Activated T-helper 1 cell treated with anti-CD3 and anti-CD28 coated beads, Interleukin-2, amount 50 U/mL, for 16 hours (primary cell): ENCODE measurements at places on chromosomes 6 and 20.

GRCh38 chr6:69622924-69623323 lies 173.9 kb downstream of the LMBRD1 start:
- DNase-seq: no peak

DNA sequence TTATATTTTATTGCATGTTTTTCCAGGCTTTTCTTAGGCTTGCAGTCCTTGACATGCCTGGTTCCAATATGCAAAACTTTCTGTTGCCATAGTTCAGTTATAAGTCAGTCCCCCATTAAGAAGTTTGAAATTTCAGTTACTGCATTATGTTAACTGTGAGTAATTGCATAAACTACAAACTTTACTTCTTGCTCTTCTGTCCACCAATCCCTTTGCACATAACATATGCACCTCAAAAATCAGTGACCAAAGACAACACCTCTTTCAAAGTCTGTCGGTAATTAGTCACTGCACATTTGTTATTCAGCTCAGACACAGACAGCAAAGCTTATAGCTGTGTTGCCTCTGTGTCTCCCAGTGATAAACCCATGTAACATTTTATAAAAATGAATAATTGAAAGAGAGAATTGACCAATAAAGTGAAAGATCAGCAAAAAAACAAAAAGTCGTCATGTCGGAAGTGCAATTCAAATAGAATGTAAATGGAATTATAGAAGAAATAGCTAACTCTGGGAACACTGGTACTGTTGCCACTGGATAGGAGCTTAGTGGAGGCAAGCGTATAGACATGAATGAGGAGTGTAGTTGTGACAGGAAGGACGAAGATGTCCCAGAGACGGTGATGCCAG lies 50.3 kb upstream of the BTBD3 start:
- no peak for DNase-seq

GRCh38 chr6:84003131-84003530 lies 30.4 kb upstream of the MRAP2 start:
- no peak for DNase-seq

DNA sequence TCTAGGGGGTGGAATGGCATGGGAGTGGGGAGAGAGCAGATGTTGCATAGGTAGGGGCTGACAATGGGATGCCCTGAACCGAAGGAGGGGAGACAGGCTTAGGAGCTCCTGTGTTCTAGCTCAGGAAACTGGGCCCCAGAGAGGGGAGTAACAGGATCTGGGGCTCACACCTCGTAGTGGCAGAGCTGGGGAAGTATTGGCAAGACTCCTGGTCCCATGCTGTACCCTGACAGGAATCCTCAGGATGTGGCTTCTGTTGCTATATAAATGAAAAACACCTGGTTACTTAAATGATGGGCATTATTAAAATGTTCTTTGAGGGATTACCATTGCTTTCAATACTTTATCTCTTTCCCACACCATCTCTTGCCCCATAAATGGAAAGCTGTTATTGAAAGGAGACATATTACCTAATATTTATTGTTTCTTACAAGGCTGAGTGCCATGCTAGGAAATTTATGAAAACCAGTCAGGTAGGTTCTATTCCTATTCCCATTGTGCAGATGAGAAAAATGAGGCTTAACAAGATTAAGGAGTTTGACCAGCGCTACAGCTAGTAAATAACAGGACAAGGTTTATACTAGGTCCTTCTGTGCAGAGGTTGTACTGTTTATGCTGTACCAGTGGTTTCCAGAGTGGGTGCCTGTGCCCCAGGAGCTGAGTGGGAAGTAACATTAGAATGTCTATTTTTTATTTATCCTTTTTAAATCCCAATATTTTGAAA lies 35.3 kb upstream of the TCP11 start:
- DNase-seq: no peak

DNA sequence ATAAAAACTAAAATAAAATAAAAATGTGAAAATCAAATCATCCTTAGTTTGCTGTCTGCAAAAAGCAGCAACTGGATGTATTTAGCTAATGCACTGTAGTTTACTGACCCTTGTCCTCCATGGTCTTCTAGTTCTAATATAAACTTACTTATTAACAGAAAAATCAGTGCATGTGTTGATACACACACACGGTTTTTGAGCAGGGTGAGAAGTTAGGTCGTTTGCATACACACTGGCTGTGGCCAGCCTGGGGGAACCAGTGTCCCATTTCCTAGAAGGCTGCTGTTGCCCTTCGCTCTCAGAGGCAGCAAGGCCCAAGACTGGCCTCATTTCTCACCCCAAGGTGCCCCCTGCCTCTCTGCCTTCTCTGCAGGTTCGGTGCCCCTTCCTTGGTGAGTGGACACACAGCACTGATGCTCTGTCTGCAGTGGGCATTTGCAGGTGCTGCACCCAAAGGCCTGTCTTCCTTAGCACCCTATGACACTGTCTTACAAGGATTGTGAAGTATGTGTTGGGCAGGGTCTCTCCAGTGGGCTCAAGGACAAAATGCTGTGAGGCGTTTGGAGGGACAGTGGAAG lies 168.5 kb downstream of the SCP2D1 start:
- DNase-seq: no peak

- DNase-seq: no peak
These were observed 83.3 kb upstream of the ID4 start for GRCh38 chr6:19753826-19754225.

- no peak for DNase-seq
These were observed 20.8 kb downstream of the ZC2HC1B start for GRCh38 chr6:143885116-143885515.

GRCh38 chr6:112366695-112367553 lies 19.8 kb downstream of the RFPL4B start:
- DNase-seq: no peak

- DNase-seq: no peak
These were observed 573.5 kb upstream of the JAG1 start for GRCh38 chr20:11247046-11248010.

DNA sequence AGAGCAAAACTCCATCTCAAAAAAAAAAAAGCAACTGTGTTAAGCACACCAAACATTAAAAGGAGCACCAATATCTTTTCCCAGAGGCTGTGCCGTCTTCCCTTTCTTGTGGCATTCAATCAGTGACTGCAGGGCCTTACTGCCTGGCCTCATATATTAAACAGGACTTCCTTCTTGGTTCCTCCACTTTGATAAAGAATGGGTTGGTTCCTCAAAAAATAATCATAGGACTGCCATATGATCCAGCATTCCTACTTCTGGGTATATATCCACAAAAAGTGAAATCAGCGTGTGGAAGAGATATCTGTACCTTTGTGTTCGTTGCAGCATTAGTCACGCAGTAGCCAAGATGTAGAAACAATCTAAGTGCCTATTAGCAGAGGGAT lies 40.3 kb upstream of the GFOD1 start:
- DNase-seq: no peak

DNA sequence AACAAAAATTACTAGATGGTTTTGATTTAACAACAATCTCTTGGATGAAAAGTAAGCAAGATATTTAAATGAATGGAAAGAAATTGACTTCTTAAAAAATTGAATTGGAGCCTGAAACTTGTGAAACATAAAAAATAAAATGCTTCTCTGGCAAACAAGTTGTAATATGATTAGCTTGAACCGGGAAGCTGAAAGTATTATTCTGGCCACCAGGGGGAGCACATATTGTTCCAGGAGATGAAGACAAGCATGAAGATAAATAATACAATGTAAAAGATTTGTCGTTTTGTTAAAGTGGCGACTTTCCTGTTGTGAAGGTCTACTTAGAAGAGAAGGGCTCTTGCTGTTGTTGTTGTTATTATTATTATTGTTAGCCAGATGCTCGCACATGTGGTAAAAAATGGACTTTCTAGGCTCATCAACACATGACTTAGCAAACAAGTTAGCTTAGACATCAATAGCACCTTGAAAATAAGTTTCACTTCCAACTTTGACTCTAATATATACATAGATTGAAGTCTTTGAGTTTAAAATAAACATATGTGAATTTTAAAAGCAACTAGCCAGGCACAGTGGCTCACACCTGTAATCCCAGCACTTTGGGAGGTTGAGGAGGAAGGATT lies 14.2 kb downstream of the PAX1 start:
- no peak for DNase-seq

- no peak for DNase-seq
These were observed 372.2 kb downstream of the CDH26 start for GRCh38 chr20:60330461-60330860.

DNA sequence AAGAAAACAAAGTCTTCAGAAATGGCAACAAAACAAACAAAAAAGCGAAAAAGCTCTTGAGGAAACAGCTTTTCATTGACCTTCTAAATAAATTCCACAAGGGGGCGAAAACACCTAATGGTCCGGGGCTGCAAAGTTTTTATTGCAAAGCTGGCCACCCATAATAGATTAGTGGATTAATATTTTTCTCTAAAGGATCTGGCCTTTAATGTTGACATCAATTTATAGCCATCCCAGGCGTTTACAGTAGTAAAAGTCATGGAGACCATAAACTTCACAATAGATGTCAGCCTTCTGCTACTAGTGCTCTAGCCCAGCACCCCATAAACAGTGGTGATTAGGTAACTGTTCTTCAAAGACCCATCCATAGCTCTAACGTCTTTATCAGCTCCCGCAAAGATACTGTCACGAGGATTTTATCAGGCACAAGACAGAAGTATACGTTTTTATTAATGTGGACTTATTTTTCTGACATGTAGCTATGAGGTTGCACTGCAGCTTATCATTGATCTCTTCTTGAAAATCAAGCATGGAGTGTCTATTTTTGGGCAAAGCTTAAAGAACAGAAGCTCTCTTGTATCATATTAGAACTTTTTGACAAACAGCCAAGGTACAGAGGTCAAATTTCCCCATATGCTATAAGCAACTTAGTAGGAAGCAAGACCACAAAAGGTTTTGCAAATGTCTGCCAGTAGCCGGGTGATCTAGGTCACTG lies 4.7 kb downstream of the CITED2 start:
- DNase-seq: no peak

- DNase-seq: no peak
These were observed 74.5 kb downstream of the HUS1B start for GRCh38 chr6:582370-582769.

DNA sequence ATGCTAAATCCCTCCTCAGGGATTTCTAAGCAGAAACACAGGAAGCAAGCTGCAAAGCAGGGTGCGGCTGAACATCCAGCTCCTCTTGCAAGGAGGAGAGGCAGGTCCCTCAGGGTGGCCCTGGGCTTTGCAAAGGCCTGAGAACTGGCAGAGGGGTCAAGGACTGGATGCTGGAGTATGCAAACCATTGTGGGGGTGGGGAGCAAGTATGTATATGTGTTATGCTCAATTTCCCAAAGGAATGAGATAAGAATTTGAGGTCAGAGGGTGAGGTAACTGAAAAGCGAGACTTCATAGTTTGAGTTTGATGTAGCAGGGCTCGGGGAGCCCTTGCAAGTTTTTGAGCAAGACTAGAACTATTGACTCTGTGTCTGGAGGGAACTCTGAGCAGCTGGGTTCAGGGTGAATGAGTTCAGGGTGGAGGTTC lies 11.2 kb downstream of the SLC22A2 start:
- no peak for DNase-seq

GRCh38 chr20:63648895-63649589 lies 4.2 kb downstream of the STMN3 start:
- no peak for DNase-seq

DNA sequence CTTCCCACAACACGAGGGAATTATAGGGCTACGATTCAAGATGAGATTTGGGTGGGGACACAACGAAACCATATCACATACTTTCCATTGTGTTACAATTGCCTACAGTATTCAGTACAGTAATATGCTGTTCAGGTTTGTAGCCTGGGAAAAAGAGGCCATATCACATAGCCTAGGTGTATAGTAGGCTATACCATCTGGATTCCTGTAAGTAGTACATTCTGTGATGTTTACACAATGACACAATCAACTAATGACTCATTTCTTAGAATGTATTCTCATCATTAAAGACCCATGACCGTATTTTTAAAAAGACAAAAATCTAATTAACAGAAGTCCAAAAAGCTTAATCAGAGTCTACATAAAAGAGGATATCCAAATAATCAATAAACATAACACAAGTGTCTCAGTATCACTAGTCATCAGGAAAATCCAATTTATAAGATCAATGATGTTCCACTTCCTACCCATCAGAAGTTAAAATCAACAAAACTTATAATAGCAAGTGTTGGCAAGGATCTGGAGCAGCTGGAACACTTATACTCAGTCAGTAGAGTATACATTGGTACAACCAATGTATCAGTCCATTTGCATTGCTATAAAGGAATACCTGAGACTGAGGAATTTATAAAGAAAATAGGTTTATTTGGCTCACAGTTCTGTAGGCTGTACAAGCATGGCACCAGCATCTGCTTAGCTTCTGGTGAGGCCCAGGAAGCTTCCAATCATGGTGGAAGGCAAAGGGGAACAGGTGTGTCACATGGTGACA lies 215.9 kb downstream of the CLVS2 start:
- DNase-seq: no peak

DNA sequence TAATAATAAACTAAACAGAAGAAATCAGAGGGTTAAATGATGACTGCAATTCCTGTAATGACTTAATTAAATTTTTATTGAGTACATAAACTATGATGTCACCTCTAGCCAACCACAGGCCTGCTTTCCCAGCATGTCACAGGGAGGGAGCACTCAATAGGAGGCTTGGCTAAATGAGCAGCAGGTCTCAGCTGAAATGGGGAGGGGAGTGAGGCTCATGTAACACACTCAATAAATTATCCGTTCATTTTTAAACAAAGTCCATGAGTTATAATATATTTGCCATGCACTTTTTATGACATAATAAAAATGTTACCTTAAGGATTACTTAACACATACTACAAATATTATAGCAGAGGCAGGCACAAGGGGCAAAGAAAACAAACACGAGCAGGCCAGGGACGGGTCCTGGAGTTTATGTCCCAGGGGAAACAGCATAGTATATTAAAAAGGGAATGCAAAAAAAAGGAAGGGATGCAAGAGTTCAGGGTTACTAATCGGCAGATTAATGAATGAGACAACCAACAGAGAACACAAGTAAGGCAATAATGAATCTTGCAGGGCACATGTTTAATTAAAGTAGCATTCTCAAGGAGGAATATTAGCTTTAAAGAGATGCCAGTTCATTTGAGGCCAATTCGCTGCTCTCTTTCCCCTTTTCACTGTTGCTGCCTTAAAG lies 27.1 kb upstream of the FAM83C start:
- DNase-seq: no peak

GRCh38 chr20:621125-621756 lies 11.1 kb upstream of the TCF15 start:
- DNase-seq: no peak

- DNase-seq: peak; percentile 58
These were observed 358.4 kb downstream of the THBS2 start for GRCh38 chr6:168895102-168895812.

DNA sequence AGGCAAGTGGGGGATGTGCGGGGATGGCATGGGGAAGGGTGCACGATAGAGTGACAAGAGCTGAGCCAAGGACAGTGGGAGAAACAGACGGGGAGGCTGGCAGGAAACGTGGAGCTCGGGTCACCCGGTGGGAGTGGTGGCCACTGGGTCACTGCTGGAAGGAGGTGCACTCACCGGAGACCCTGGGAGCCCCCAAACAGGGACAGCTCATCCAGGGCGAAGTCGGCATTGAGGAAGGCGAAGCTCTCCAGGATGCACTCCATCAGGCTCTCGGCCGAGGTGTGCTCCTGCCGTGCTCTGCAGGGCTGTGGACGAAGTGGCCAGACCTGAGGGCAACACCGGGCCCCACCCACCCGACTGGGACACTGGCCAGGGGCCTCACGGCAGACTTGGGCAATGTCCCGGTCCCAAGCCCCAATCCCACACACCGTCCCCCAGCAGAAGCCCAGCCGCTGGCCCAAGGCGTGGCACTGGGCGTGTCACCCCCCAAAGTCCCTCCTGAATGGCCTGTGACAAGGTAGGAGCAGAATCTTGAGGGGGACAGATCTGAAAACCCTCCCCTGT lies 87.3 kb downstream of the PTPN1 start:
- DNase-seq: no peak

- DNase-seq: no peak
These were observed 426.8 kb downstream of the QKI start for GRCh38 chr6:163841326-163841725.
